ENCODE measurements at places on chromosomes 4 and X.

DNA sequence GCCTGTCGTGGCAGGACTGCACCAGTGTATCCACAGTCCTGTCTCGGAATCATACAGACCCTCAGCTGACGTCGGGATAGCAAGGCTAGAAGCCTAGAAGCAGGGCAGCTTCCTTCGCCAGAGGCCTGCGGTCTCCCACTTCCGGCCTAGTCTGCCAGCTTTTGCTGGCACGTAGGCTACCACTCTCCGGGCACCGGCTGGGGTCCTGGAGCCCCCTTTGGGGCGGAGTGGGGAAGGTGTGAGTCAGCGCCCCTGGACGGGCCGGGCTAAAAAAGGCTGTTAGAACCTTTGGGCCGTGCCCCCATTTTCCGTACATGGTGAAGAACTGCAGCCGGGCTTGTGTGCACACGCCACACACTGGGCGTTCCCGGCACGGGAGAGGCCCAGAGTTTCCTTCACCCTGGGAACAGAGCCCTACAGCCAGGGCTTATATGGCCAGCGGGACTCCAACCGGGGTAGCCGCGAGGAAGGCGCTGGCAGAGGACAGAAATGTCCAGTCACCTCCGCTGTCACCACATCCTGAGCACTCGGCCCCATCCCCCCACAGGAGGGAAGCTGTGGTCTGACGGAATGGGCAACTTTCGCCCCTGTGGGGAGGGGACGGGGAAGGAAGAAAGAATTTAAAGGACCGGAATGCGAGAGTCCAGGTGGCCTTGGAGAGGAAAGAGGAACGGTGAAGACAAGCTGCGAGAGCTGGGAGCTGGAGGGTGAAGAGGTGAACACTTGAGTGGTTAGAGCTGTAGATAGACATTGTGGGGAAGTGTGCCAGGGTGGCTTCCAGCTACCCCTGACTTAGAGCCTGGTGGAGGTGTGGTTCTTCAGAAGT, 4.6 kb downstream of the MAGIX start:
- DNase-seq = peak; percentile 1

DNA sequence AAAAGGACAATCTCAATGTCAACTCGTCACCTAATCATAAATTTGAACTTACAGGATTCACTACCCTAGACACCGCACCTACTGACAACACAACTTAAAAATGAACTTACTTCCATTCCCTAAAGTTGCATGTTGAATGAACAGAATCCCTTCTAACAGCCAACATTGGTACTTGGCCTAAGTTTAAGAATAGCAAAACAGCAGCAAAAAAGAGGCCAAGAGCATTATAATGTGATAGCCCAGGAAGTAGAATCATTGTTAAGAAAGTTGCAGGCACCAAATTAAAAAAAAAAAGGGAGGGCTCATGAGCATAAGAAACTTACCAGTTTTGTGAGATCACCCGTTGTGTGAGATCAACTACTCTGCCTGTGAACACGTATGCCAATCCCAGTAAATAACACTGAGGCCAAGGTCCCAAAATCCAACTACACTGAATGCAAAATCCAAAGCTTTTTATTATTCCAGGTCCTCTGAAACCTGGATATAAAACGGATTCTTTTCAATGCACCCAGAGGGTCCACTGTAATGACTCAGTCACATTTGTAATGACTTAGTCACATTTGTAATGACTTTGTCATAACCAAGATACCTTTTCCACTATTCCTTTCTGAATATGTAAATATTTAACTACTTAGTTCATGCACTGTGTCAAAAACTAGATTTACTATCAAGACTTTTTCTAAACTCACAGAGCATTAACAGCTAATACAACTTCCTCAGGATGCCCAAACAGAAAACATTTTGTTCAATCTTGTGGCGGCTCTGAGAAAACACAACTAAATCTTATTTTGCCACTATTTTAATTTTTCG, 6.8 kb downstream of the HNRNPDL start:
- no peak for DNase-seq

DNA sequence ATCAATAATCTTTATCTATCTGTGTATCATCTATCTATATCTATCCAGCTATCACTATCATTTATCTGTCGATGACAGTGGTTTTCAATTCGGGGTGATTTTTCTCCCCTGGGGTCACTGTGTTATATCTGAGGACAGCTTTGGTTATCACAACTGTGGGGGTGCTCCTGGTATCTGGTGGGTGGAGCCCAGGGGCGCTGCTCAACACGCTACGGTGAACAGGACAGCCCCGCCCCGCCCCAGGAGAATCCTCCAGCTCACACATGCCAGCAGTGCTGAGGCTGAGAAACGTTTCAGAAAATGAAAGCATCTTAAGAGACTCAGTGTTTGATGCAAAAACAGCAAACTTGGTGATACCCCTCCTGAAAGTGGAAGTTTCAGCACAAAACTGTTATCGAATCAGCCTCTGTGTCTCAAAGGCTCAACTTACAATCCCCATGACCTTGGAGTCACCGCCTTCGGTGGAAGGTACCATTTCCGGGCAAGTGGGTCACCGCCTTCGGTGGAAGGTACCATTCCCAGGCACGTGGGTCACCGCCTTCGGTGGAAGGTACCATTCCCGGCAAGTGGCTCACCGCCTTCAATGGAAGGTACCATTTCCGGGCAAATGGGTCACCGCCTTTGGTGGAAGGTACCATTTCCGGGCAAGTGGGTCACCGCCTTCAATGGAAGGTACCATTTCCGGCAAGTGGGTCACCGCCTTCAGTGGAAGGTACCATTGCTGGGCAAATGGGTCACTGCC, 315.3 kb downstream of the DHRSX start:
- DNase-seq = no peak

- DNase-seq = no peak
These were observed 138.4 kb downstream of the CBR4 start for GRCh38 chr4:168871632-168872031.

DNA sequence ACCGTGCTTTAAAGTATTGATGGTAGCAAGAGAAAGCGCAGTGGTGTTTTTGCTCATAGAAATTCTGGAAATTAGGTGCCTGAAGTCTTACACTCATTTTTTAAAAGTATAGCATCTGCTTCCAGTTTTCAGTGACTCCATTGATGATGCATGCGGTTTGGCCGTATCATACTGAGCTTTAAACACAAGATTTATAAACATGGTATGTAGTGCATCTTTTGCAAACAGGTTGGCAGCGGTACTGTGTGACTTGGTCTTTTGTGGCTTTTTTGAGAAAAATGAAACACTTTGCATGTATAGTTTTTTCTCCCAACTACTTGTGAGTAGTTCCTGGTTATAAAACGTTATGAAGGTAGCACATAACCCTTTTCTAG, 2.0 kb downstream of the DDX3X start:
- DNase-seq = no peak

GRCh38 chr4:159282329-159282728, 179.4 kb downstream of the RAPGEF2 start:
- DNase-seq = no peak

GRCh38 chr4:80803337-80803736, 227.2 kb upstream of the BMP3 start:
- no peak for DNase-seq

DNA sequence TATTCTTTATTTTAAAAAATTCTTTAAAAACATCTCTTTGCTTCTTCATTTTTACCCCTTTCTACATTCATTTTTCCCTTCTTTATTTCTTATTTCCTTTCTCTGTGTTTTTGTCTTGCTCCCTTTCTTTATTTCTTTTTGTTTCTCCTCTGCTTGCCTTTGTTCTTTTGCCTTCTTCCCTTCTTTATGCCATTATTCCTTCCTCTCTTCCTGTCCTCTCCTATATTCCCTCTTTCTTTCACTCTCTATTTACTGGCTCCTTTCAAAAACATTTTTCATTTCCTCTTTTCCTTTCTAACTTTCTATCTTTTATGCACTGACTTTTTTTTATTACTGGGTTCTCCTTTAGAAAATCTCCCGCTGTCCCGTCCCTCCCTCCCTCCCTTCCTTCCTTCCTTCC, 102.2 kb downstream of the RBMX2 start:
- DNase-seq = no peak

- DNase-seq = no peak
These were observed 4.6 kb downstream of the TMEM255A start for GRCh38 chrX:120306630-120307029.

- DNase-seq = no peak
These were observed 89.3 kb upstream of the KLF3 start for GRCh38 chr4:38574559-38575333.

DNA sequence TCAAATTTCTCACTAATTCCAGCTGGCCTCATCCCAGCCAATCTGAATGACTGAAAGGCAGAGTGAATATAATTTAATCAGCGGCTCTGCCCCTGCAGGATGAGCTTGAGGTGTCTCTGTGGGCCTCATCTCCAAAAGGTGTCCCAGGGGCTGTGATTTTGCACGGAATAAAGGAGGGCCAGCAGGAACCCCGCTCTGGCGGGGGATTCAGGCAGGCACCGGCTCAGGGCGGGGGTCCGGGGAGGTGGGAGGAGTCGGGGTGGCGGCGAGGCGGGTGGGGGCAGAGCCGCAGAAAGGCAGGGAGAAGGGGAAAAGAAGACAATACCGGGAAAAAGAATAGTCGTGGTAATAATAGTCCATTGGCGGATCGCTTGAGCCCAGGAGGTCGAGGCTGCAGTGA, 16.0 kb upstream of the ERCC6L start:
- no peak for DNase-seq

GRCh38 chrX:19342331-19342906, 1.3 kb upstream of the PDHA1 start:
- DNase-seq = no peak

GRCh38 chr4:157265281-157265680, 44.8 kb downstream of the GRIA2 start:
- DNase-seq = no peak

GRCh38 chr4:168045354-168045753, 47.0 kb upstream of the ANXA10 start:
- no peak for DNase-seq

DNA sequence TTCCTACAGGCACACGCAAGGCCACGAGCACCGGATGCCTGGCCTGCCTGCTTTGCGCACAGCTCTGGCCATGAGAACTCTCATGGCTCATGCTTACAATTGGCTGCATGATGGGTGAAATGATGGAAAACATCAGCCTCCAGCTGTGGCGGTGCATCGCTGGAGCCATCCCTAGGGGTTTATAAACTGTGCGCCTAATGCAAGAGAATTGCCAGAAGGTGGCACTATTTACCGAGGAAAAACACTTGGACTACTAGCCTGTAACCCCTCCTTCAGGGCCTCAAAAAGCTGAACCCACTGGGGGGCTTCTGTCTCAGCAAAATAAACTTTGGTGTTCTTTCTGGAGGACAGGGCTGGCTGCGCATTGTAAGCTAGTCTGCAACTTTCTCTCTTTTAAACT, 51.9 kb downstream of the PHKA2 start:
- DNase-seq = no peak

- no peak for DNase-seq
These were observed 132.4 kb upstream of the TET2 start for GRCh38 chr4:105014234-105014633.

- DNase-seq = no peak
These were observed 378.0 kb upstream of the DMD start for GRCh38 chrX:33589316-33589715.

- DNase-seq = no peak
These were observed 1.4 kb downstream of the INTU start for GRCh38 chr4:127634181-127634580.

DNA sequence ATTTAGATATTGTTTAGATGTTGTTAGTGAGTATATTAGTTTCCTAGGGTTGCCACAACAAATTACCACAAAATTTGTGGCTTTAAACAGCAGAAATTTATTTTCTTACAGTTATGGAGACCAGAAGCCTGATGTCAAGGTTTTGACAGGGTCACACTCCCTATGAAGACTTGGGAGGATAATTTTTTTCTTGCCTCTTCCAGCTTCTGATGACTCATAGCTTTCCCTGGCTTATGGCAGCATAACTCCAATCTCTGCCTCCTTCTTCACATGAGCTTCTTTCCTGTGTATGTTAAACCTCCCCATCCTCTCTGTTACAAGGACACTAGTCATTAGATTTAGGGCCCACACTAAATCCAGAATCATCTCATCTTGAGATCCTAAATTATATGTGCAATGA, 20.9 kb upstream of the RAB40A start:
- DNase-seq = no peak

GRCh38 chr4:33512397-33512796, 2731.9 kb downstream of the ARAP2 start:
- DNase-seq = no peak

DNA sequence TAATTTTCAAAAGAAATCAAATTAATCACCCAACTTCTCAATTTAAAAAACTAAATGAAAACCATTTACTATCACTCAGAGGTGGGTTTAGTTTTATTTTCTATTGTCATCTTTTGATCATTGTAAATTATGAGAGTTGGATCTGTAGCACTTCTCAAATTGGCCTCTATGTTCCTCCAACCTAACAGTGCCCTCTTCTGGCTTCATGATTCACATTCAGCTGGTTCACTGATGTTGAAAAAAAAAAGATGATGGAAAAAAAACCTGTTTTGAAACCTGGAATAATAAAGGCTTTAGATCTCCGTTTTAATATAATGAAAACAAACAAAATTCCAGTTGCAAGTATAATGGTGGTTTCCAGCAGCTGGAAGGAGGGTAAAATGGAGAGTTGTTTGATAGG, 2.4 kb upstream of the NBDY start:
- no peak for DNase-seq

DNA sequence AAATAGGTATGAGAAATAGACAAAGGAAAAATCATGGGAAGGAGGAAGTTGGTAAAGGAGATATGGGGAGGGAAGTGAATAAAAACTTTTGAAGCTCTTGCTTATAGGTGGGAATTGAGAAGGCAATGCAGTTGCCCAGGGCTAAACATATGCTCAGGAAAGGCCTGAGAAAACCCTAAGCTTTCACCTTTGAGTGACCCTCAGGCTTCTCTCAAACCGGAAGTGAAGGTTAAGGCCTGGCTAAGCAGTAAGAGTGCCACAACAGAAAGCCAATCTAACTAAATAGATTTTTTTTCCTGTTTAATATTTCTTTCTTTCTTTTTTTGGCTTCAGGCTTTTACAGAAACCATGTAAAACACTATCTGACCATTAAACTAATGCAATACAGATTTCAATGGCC, 69.5 kb upstream of the GABRA3 start:
- DNase-seq = no peak

DNA sequence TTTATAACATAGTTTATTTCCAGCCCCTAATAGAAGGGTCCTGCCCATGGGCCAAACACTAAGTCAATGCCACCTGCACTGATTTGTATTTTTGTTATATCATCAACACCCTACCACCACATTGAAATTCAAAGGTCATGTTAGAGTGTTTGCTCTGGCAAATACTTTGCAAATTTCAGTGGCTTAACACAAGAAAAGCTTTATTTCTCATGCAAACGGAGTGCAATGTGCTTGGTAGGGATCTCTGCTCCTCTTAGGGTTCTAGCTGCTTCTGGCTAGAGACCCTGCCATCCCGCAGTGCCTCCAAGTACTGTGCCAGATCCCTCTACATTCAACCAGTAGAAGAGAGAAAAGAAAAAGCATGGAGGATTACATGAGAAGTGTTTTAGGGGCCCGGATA, 230.8 kb upstream of the TET2 start:
- no peak for DNase-seq

Data from cortex of kidney (tissue), 1 donor.